ENCODE measurements at places on chromosomes 3 and 15.

- DNase-seq: no peak
These were observed 122.1 kb downstream of the AQP9 start for GRCh38 chr15:58260205-58260724.

DNA sequence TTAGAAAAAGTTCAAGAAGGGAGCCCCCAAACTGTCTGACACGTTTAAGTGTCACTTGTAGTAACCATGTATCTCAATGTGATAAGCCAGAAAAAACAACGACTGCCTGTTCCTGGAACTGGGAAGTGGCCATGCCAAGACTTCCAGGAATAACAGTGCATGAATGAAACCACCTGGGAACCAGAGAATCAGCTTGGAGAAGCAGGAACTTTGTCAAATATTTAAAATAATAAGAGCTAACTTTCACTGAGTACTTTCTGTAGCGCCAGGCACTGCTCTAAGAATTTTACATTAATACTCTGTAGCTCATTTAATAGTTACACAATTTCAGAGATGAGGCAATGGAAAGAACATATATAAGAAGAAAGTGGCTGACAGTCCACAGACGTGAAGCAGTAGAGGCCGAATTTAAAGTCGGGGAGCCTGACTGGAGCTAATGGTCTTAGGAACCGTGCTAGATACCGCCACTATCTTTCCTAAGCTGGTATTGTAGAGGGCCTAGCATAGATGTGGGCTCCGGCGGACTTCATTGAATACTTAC lies 876 bp downstream of the PLSCR1 start:
- no peak for DNase-seq

DNA sequence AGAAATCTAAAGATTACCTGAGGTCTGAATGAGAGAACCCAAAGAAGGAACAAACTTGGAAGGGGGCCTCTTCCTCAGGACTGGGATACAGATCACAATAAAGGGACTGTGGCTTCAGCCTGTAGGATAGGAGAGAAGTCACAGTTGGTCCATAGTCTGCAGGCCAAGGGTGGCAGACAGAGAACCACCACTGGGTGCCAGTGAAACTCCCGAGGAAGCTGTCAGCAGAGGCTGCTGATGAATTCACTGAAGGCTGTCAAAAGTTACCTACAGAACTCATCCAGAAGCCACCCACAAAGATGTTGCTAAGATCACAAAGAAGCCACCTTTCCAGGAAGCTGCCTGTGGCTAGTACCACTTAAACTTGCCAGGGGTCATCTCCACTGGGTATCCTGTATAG lies 78.5 kb downstream of the TMCO5A start:
- no peak for DNase-seq

DNA sequence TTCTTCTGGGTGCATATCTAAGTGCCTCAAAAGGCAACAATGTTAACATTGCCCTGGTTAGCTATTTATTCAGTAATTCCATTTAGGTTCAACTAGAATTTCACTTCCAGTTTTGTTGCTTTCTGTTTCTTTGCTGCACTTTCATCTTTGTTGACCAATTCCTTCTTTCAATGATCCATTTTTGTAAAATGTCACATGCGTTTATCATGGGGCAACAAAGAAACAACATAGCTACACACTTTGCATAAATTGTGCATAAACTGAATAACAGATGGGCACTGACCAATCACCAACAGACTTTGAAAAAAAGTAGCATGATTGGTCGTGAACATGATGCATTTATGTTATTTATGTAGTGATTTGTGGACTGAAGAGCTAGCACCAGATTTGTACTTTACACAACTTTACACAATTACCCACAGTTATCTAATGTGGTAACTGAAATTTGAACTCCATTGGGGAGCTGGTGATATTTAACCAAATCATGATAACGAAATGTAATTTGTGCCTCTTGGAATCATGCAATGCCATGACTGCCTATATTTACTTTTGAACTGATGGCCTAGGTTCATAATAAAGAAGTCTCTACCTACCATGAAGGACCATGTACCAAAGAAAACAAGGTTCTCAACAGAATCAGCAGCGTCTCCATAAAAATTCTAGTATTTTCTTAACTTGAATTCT lies 7.1 kb upstream of the CPOX start:
- no peak for DNase-seq

DNA sequence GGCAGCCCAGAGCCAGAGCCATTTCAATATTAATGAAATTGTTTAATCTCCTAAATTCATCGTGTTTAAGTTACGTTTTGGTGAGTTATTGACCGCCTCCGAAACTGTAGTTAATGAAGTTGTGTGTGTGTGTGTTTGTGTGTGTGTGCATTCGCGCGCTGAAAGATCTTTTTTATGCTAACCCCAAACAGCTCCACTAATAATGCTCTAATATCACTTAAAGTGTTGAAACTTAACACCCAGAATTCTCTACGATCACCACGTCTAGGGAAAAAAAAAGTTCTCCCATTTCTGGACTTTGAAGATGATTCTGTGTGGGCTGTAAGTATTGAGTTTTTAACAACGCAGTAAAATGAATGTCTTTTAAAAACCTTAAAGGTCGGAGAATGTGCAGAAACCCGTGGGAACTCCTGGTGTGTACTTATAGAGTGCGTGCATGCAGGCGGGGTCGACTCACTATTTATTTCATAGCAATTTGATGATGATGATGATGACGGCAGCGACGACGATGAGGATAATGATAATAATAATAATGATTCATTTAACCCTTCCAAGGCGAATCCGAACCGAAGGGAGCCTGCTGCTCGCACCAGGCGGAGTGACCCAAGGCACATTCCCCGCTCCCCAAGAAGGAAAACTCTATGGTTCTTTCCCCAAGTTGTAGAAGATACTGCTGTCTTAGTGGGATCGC lies 1.4 kb upstream of the FOXB1 start:
- DNase-seq: no peak

DNA sequence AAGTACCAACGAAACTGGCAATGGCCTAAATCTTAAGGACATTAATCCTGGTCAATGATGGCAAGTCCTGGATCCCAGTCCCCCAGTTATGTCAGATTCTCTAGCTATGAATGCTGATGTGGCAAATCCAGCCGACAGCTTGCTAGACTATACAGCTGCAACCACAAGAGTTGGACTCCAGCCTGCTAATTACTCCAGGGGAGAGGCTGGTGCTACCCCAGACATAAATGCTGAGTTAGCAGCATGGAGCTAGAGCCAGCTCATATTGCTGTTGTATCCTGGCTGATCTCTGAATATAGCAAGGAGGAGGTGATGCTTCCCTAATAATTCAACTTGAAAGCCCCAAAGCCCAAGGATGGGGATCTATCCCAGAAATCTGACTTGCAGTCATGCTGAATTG lies 207.1 kb downstream of the LRRN1 start:
- DNase-seq: no peak

DNA sequence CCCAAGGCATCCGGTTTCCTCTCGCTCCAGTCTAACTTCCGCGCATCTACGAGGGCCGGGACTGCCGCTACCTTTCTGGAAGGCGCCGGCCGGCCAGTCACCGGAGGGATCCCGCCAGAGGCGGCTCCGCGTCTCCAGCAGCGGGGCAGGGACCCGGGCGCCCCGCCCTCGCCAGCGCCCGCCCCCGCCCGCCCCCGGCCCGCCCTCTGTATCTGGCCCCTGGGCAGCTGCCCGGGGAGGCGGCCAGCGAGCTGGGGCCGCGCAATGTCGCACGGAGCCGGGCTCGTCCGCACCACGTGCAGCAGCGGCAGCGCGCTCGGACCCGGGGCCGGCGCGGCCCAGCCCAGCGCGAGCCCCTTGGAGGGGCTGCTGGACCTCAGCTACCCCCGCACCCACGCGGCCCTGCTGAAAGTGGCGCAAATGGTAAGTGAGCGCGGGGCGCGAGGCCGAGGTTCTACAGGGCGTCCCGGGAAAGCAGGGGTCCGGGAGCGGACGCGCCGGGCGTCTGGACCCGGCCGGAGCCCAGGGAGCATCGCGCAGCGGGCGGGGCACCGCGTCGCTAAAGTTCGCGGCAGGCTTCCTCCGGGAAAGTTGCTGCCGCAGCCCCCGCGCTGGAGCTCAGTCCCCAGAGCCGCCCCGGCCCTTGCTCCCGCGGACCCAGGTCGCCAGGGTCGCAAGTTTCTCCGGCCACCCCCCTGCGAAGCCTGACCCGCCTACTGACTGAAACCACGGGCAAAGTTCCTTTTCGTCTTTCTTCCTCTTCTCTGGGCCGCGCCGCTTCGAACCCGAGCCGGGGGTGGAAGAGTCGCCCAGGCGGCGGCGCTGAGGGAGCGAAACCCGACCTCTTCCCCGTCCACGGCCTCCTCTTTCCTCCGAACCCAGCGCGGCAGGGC lies at the start of gene CMTM7:
Gene CMTM7, plus strand, starts transcription at position 211 of the 893 bp plus-strand sequence. Its CDS starts 54 bp downstream, at position 265.
- peak; percentile 77 for DNase-seq

DNA sequence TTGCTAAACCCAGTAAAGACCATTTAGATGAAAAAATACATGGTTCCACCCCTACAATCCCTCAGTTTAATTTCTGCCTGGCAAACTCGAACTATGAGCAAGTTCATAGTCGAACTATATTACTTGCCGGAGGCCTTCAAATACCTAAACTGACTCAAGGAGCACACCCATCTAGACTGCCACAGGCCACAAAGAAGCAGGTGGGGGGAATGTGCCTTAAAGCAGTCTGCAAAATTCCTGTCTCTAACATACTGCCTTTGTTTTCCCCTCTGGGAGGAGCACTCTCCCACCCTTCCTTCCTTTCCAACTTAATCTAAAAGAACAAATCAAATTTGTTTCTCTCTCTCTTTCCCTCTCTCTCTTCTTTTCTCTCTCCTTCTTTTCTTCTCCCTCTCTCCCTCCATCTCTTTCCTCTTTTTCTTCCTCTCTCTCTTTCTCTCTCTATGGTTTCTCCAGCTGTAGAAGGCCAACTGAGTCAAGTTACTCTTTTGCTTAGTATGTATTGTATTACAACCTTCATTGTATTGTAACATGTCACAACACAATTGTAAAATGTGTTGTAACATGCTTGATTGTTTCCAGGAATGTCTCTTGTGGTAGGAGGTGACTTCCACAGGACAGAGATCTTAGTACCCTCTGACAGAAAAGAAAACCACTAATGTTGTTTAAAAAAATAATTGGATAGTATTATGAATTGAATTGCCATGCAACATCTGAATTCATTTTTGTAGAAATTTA lies 496.3 kb downstream of the ROBO2 start:
- DNase-seq: no peak

DNA sequence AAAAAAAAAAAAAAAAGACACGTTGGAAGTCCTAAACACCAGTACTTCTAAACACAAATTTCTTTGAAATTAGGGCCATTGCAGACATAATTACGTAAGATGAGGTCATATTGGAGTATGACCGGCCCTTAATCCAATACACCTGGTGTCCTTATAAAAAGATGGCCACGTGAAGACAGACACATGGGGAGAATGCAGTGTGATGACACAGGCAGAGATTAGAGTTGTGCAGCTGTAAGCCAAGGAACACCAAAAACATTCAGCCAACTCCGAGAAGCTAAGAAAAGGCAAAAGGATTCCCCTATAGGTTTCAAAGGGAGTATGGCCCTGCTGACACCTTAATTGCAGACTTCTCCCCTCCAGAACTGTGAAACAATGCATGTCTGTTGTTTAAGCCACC lies 379.0 kb upstream of the PDZRN3 start:
- no peak for DNase-seq

DNA sequence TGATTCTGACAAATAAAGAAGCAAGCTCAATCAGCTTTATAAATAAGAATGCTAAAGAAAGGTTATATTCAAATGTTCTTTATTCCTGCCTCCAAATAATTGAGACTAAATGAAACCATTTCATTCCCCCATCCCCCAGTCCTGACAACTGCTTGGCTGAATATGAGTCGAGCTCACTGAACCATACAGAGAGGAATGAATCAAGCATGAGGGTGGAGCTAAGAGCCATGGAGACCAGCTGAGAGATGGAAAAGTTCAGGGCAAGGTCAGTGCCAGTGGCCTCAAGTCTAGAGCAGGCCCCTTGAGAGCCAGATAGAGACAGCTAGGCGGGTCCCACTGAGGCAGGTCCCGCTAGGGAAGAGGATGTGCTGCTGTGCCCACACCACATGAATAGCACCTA lies 188.7 kb upstream of the EIF1B start:
- no peak for DNase-seq
